ENCODE measurements at places on chromosomes 2 and 18.

DNA sequence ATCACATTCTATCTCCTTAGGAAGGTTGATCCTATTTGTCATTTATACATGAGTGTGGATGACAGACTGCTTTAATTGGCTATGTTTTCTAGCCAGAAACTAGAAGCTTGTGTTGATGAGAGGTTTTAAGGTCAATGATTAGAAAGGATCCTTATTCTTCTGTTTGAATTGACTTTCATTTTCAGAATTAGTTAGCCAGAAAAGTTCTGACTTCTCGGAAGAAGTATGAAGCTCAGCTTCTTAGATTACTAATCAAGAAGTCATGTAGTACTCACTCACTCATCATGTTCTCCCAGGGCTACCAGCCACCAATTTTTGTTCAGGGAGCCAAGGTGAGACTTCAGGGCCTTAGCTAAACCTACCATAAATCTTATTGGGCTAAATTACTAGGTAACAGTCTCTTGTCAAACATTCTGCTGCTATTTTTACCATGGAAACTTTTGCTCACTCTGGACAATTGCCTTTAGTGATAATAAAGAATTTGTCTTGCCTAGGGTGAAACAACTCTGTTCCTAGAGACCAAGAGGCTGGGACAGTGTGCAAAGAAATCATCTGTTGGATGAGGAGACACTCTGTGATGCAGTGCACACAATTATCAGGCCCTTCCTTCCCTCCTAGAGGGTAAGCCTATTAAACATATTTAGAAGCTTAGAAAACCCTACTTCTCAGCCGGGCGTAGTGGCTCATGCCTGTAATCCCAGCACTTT is 111.6 kb upstream of the DNMT3A start:
- DNase-seq = no peak

- no peak for DNase-seq
Observed at GRCh38 chr2:227906991-227907390, 35.6 kb downstream of the DAW1 start.

GRCh38 chr2:46411985-46412384 is 67.4 kb upstream of the TMEM247 start:
- no peak for DNase-seq

DNA sequence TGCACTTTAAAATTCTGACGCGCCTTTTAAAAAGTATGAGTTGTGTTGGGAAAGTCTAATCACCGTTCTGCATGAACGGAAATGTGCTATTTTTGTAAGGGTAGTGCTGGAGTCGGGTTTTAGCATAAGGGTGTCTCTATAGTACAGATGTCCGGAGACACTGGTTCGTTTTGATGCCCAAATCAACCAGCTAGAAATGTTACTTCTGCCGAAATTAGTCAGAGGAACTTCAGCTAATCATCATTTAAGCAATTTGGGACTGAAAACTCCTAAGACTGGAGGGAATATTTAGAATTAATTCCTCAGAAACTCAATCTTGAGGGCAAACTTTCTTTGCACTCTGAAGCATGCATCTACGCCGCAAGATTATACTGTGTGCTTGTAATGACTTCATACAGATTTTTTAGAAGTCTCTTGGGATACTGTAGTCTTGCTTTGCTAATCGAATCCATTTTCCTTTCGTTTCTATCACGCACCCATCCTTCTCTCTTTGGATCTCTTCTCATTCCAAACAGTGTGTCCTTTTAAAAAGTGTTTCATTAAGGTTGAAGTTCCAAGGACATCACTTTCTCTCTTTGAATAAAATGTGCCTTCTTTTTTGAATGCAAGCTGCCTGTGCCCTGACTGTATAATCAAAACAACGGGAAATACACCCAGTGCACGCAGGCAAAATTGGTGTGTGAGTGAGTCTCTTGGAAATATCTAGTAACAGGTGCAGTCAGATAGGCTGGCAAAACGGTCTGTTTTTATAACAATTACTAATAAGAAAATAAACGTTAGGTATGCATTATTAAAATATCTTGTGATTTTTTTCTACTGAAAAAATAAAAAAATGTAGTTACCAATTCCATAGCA is 270.9 kb upstream of the TCF4 start:
- DNase-seq = no peak

DNA sequence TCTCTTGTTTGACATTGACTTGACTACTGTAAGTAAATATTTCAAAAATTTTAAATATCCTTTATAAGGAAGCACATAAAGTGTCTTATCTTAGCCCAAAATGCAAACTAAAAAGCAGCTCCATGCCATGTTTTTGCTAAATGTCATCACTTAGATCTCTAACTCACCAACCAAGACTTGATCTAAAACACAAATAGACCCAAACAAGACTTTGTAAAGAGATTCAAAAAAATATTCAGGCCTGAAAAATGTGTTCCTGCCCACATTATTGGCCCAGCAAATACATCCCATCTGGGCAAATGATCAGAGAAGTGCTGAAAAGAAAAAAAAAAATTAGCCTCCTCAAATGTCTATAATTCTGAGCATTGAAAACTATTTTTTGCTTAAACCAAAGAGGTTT is 187.6 kb downstream of the MREG start:
- no peak for DNase-seq

GRCh38 chr2:60482222-60482621 is 71.2 kb downstream of the BCL11A start:
- no peak for DNase-seq

- DNase-seq = peak; percentile 74
Observed at GRCh38 chr2:69816923-69817542, 12.4 kb upstream of the GMCL1 start.

DNA sequence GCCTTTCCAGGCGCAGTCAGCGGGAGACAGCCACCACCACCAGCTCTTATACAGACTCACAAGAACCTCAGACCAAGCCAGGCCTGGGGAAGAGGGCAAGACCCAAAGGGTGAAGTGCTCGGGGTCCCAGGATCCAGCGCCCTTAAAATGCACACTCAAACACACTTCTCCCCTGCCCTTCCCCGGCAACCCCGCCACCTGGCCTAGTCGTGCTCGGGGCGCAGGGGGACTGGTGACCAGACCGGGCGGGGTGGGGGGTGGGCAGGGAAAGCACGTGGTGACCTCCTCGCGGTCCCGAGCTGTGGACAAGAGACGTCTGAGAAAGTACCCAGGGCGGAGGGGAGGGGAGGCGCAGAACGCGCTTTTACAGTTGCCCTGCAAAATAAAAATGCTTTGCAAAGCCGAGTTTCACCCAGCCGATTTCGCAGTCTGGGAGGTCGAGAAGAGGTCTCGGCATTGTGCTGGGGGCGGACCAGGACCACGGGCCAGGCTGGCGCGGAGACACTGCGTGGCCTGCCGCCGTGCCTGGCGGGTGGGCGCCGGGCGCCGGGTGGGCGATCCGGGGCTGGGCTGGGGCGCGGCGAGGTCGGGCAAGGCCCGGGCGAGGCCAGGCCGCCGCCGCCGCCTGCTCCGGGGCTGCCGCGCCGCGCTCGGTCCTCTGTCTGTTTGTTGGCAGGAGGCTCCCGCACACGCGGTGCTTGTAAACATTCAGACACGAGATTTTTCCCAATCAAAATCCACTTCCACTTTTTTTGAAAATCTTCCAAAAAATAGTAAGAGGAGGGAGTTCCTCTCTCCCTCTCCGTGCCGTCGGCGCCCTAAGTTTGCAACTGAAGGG is 2.0 kb downstream of the BCL11A start:
- peak; percentile 74 for DNase-seq

Measured in aorta (tissue), 5 donors.